NCI-H1092 (cell line): ENCODE measurements at places on chromosomes 5 and 9.

DNA sequence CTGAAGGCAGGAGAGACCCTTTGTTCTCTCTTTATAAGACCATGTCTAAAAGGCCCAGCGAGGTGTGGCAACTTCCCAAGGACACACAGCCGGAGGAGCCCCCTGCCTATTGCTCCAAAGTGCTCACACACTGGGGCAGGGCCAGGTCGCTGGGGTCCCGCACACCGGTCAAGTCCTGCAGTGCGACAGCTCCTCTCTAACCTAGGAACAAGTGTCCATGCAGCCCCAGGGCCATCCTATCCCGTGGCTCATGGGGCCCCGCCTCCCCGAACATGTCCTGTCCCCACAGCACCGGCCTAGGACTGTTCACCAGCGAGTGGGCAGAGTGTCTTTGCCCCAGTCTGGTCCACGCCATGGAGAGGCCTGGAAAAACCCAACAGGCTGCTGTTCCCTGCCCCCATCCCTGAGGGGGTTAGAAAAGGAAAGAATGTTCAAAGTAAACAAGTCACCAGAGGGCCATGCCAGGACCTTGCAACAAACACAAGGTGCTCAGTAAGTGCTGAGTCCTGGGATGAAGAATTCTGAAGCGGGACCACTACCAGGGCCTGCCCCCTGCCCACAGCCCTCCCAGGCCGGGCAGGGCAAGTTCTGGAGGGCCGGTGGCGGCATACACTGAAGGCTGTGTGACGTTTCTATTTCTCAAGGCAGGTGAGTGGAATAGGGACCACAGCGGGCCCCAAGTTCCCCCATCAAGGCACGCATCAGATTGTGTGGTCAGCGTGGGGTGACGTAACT lies 938 bp downstream of the NINJ1 start:
- DNase-seq: no peak

DNA sequence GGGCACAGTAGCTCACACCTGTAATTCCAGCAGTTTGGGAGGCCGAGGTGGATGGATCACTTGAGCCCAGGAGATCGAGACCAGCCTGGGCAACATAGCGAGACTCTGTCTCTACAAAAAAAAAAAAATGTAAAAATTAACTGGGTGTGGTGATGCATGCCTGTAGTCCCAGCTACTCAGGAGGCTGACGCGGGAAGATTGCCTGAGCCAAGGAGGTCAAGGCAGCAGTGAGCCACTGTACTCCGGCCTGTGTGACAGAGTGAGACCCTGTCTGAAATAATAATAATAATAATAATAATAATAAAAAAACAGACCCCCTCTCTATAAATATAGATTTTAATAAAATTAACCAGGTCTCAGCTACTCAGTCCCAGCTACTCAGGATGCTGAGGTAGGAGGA lies 179.7 kb downstream of the AOPEP start:
- no peak for DNase-seq

GRCh38 chr5:71786337-71787055 lies 67.4 kb downstream of the CARTPT start:
- DNase-seq: no peak

DNA sequence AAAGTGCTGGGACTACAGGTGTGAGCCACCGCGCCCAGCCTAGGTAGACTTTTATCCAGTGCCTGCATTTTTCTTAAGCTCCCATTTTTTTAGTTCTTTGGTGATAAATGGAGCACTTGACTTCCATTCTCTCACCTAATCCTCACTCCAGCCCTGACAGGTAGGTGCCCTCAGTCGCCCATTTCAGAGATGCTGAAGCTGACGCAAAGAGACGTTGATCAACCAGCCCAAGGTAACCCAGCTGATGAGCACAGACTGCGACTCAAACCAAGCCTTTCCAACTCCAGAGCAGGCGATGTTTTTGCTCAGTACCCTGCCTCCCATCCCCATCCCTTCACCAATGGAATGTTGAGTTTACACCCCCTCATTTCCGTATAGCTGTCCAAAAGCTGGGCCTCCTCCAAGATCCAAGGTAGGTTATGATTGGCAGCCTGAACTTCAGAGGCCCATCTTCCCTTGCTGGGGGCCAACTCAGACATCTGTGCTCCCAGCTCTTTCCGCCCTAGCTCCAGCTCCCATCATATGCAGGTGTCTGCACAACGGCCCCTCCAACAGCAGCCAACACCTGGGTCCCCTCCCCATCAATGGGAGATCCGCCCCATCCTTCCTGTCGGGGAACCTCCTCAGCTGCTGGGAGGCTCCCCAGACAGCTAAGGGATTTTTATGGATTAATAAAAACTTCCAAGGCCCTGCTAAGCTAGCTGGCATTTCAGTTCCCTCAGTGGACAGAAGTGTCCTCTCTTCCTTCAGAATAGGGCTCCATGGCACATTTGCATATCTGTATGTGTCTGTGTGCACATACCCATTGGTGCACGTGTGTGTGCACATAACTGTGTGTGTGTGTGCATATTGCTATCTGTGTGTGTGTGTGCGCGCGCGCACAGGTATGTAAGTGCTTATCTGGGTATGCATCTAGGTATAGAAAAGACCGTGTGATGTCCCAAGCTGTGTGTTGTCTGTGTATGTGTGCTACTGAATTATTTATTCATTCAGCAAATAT lies 39.3 kb upstream of the VDAC1 start:
- DNase-seq: no peak

DNA sequence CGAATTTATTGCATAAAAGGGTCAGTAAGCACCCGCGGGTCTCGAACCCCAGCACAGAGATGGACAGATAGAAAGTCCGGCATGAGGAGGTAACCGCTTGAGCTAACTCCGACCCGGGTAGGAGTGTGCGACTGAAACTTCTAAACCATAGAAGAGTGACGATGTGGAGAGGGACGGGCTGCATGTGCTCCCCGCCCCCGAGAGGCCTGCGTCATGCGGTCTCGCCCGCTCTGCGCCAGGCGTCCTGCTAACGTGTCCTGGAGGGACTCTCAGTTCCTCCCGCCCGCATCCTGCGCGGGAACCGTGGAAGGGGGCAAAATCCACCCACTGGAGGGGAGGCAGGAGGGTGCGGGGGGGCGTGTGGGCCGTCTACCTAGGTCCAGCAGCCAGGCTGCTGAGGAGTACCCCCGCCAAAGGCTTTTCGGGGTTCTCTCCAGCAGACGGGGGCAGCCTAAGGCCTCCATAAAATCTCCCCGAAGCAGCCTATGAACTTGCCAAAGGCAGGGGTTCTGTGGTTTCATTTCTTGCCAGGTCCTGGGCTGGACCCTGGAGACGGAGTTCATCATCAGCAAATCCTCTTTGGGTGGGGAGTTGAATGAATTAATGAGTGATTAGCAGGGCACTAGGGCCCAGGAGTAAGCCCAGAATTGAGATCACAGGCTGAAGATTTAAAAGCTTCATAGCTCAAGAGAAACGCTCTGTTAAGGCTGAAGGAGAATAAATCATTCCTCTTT lies 51.9 kb downstream of the TGFBI start:
- no peak for DNase-seq

DNA sequence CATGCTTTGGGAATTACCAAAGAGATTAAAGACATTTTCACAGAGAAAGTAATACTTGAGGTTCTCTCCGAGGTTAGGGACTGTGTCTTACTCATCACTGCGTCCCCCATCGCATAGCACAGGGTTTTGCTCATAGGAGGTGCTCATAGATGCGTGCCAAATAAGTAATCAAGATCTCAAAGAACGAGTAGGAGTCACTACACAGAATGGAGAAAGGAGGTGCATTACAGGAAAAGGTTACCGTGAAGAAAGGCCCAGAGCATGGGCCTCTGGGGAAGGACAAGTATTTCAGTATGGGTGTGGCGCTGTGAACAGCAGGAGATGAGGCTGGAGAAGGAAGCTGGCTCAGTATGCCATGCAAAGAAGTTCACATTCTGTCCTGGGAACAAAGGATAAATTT lies 182.4 kb downstream of the ACTL7B start:
- DNase-seq: no peak

GRCh38 chr5:96920744-96921355 lies 15.0 kb upstream of the LNPEP start:
- no peak for DNase-seq

GRCh38 chr9:121883281-121884056 lies 209.6 kb downstream of the TTLL11 start:
- DNase-seq: no peak

- no peak for DNase-seq
Observed at GRCh38 chr5:62614355-62614754, 35.7 kb downstream of the LRRC70 start.

- DNase-seq: no peak
Observed at GRCh38 chr5:180523629-180524466, 29.7 kb downstream of the CNOT6 start.

DNA sequence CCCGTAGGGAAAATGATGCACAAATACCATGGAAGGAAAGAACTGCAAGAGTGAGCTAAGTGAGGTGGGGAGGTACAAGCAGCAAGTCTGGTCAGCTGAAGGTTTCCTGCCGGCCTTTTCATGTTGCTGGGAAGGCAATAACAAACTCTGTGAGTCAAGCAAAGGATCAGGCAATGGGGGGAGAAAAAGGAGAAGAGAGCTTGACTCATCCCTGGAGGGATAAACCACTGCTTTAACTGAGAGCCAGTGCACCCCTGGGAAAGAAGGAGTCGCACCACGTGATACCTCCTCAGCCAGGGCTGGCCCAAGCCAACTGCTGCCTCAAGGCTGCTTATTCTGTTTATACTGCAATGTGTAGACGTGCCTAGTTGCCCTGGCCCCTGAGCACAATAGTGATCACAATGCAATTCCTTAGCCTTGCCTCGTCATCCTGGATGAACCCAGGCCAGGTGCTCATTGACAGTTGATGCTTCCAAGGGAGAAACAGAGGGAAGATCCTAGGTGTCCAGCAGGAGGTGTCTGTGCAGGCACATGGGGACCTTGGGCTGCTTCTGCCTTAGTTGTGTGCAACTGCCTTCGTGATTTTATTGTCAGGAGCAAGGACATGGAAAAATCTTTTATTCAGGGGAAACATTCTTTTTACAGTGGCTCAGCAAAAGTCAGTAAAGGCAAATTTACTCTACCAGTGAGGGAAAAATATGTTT lies 203.0 kb upstream of the TUT7 start:
- DNase-seq: no peak

GRCh38 chr9:71626395-71626794 lies 141.9 kb downstream of the CEMIP2 start:
- no peak for DNase-seq

- DNase-seq: no peak
Observed at GRCh38 chr9:33017283-33018041, 7.6 kb upstream of the DNAJA1 start.

DNA sequence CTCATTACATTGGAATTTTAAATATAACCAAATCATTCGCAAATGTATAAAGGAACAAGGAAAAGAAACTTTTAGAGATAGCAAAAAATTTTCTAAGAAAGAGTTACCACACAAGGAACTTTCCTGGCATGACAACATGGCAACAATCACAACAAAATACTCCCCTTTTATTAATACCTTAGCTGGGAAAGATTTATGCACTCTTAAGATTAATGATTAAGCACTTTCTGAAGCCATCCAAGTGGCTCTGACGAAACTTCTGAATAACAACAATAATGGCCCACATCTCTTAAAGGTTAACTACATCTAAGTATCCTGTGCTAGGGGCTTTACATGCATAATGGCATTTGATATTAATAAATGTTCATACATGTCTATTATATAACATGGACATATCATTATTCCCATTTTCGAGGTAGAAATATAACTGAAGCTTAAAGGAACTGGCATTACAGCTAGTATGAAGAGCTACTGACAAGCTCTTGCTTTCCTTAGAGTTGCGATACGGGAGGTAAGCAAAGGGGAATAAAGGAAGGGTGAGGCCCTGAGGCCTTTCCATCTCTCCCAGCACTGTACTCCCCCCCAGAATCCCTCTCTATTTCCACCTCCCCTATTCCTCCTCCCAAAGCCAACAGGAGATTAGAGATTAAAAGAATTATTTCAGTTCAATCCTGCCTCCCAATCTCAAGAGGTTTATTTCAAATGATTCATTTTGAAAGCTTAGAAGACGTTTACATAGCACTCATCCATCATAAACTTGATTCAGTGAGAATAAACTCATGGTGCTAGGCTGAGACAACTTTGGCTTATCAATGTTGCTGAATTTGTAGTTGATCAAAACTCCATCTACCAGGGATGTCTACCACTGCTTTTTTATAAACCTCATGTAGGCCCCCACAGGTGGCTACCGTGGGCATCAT lies 9.6 kb downstream of the MTMR12 start:
- no peak for DNase-seq

DNA sequence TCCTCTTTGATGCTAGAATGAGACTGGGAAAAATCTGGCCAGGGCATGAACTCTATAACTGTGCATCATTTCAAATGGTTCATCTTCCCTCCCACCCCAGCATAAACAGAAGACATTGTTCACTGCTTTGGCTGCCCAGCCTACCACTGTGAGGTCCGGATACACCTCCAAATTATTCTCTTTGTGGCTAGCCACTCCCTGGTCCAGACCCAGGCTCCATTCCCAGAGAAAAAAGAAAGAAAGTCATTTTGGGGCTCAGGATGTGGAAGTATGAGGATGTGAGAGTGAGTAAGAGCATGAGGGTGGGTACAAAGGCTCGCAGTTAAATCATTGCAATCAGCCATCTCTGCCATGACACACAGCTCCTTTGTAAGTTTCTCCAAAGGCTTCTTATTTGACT lies 559.2 kb downstream of the PSAT1 start:
- DNase-seq: no peak

DNA sequence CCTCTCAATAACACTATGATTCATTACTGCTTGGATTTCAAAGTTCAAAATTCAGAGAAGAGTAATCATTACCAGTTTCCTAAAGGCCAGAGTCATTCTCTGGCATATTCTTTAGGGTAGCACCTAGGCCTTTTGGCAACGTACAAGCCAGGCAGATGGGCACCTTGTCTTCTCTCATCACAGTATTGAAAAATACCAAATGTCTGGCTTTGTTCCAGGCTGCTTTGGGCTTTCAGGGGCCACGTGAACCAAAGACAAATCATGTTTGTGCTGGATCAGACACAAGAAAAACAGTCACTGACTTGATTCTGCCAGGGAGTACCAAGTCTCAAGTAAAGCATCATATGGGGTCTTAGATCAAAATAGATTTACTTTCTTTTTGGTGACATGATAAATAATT lies 15.5 kb downstream of the MEGF9 start:
- peak; percentile 66 for DNase-seq

GRCh38 chr9:137787381-137787780 lies 90.2 kb upstream of the CACNA1B start:
- no peak for DNase-seq

DNA sequence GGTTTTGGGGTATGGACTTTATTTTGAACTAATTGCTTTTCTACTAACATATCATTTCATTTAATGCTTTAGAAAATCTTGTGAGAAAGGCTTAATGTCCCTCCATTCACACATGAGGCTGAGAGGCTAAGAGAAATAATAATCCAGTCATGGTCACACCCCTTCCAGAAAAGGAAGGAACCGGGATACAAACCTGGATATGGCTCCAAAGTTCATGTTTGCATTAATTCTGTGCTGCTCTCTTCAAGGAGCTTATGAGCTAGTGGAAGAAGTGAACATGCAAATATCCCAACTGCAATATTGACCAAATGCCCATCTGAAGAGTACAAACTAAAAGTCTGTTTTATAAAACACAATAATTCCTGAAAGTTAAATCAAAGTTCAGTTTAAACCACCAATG lies 732.1 kb upstream of the RIOK2 start:
- no peak for DNase-seq
